ENCODE measurements at places on chromosomes 7 and 10.

DNA sequence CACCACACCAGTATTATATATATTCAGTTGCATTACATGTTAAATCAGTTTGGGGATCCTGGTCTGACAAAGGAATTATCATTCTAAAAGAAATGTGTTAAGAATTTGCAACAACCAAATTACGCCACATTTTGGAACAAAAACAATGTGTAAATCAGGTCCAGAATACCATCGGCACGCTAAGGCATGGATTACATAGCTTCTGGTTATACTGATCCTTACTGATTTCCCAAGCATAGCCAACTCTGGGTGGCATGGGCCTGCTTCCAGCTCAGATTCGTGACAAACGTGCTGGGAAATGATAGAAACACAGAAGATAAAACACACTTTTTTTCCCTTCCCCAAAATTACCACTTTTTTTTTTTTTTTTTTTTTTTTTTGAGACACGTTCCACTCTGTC, 660.0 kb downstream of the SORCS1 start:
- DNase-seq, result no peak

- DNase-seq, result no peak
These were observed 12.1 kb downstream of the MARCHF5 start for GRCh38 chr10:92303096-92303495.

GRCh38 chr10:54985732-54986131, 184.7 kb upstream of the PCDH15 start:
- DNase-seq, result no peak

GRCh38 chr7:34240417-34240816, 335.1 kb downstream of the BMPER start:
- DNase-seq, result no peak

- no peak for DNase-seq
These were observed 270.6 kb downstream of the TRIL start for GRCh38 chr7:28687537-28687936.

DNA sequence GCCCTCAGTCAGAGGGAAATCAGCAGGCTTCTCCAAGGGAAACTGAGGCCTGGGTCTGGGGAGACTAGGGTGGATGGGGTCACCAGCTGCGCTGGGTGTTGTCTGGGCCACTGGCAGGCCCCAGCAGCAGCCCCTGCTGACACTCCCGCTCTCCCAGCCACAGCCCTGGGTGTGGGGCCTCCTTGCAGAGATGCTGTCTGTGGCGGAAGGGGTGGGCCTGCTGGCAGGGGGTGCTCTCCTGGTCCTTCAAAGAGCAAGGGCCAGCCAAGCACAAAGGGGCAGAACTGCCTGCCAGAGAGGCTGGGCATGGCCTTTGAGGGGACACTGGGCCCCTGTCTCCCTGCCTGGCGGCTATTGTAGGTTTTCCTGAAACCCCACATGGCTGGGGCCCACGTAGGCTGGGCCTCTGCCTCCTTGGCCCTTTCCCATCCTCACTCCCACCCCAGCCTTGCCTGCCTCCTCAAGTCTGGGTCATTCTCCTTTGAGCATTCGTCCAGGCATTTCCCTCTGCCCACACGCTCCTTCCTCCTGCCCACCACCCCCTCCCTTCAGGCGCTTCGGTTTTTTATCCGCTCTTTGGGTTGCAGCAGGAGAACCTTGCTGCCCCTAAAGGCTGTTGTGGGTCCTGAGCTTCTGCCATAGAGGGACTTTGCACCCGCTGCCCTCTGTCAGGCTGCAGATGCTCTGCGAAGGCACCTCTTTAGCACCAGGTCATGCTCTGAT, 9.1 kb downstream of the COL13A1 start:
- DNase-seq, result no peak

GRCh38 chr7:154812027-154812426, 190.9 kb downstream of the PAXIP1 start:
- DNase-seq, result no peak
